ENCODE measurements at places on chromosomes 11 and 22.

GRCh38 chr11:91293119-91293518 lies 931.5 kb upstream of the FAT3 start:
- no peak for DNase-seq

DNA sequence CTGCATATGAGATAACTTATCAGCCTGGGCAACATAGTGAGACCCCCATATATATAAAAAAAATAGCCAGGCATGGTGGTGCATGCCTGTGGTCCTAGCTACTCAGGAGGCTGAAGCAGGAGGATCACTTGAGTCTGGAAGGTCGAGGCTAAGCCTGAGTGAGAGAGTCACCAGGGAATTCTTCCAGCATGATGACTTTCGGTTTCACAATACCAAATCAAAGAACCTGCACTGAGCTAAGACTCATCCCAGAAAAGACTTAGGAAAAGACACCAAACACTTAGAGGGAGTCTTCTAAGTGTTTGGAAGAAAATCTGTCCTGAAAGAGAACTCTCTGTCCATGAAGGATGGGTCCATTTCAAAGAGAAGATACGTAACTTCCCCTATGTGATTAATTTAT lies 12.7 kb downstream of the STK33 start:
- DNase-seq, result no peak

DNA sequence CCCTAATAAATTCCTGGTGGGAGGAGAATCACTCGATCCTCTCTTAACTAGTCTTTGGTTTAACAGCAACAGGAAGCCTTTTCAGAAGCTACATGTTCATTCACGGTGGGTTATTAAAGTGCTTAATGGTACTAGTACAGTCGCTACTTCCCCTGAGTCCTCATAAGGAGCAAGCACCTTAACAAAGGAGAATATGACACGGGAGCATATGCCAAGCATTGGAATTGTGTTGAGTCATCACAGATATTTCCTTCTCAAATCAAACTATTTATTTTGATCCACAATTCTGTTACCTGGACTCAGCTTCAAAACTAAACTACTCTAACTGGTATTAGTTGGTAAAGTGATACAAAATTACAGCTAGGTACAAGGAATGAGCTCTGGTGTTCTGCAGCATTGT lies 177.5 kb upstream of the CTSC start:
- DNase-seq, result no peak

- no peak for DNase-seq
Observed at GRCh38 chr22:39625569-39626537, 55.3 kb downstream of the CACNA1I start.

DNA sequence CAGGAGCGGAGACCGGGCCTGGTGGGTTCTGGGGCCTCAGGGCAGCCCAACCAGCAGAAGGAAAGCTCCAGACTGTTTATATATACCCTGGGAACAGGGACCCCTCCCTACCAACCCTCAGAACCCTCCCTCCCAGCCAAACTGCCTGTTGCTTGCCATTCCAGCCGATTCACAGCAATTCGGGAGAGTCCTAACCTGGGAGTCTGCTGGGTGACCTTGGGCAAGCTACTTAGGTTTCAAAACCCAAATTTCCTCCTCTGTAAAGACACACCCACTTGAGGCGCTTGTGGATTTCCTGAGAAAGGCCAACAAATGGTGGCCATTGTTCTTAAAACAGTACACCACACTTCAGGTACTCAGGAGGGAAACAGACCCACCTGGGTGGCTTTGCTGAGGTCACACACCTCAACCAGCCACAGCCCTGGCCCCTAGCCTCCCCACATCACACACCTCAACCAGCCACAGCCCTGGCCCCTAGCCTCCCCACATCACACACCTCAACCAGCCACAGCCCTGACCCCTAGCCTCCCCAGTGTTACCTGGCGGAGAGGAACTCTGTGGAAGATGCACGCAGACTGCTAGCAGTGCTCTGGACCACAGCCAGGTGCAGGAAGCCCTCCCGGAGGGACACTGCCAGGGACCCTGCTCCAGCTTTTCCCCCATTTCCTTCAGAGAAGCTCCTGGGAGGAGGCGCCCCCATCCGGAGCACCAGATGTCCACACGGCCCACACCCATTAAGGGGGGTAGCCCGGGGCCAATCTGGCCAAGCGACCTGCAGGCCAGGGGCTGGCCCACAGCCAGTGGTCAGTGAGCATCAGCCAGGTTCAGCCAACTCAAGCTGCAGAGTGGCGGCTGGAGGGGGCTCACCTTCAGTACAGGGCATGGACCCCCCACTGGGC lies 6.2 kb downstream of the SHISA8 start:
- peak; percentile 29 for DNase-seq

- DNase-seq, result peak; percentile 98
Observed at GRCh38 chr22:50525104-50525857, at the start of gene SCO2. SCO2 (minus strand) TSS chr22:50525598; CDS start chr22:50524411, 1,187 bp downstream.

GRCh38 chr11:119125821-119126220 lies 4.4 kb downstream of the HINFP start:
- DNase-seq, result no peak

GRCh38 chr11:114398303-114398920 lies 1.9 kb downstream of the C11orf71 start:
- no peak for DNase-seq

- no peak for DNase-seq
Observed at GRCh38 chr11:72534371-72535193, 100.3 kb upstream of the CLPB start.

DNA sequence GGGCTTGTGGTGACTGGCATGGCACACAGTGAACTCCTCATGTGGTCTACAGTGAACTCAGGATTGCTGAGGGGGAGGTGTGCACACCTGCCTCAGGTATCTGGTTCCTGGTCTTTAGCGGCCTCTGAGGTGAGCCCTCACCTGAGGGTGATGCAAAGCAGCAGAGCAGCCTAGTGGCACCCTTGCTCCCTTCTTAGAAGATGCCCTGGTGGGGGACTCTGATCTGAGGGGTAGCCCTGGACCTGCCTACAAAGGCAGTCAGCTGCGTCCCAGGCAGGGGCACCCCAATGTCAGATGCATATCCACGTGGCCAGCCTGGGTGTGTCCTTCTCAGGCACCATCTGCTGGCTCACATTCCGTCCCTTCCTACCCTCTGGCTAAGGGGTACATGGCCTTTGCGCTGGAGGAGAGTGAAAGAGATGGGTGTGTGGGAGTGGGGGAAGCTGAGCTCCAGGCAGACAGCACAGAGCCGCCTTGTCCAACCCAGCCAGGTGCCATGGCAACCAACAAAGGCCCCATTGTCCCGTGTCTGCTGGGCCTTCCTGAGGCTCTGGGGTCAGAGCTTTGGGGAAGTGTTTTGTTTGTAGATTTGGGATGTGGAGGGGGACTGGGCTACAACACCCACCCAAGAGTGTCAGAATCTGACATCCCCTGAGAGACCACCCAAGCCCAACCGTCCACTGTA lies 5.8 kb downstream of the PLEKHB1 start:
- no peak for DNase-seq

DNA sequence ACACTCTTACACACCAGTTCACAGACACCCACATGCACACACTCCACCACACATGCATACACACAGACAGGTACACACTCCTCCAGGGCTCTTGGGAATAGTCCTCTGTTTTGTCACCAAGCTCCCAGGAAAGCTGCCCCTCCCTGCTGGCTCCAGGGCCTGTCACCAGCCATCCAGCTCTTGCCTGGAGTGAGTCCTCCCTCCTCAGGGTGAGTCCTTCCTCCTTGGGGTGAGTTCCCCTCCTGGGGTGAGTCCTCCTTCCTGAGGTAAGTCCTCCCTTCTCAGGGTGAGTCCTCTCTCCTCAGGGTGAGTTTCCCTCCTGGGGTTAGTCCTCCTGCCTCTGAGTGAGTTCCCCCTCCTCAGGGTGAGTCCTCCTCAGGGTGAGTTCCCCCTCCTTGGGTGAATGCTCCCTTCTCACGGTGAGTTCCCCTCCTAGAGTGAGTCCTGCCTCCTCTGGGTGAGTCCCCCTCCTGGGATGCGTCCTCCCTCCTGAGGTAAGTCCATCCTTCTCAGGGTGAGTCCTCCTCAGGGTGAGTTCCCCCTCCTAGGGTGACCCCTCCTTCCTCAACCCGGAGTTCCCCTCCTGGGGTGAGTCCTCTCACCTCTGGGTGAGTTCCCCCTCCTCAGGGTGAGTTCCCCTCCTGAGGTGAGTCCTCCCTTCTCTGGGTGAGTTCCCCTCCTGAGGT lies 100.6 kb upstream of the FGF3 start:
- no peak for DNase-seq

- DNase-seq, result no peak
Observed at GRCh38 chr11:11416502-11416901, 63.5 kb upstream of the CSNK2A3 start.

DNA sequence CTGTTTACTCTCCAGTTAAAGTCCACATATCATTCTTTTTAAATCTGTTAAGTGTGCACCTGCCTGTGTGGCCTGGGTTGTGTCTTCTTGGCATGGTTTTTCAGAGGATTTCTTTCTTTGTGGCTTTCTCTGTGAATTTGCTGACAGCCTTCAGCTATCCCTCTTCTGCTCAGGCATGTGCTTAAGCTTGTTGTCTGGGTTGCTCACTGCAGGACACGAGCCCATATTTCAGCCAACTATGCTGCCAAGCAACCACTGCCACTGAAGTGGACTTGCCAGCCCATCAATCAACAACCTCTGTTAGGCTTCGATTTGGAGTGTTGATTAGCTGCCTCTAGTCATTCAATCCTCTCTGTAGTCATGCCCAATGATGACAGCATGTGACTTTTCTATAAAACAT lies 18.4 kb downstream of the OR51I2 start:
- DNase-seq, result no peak

DNA sequence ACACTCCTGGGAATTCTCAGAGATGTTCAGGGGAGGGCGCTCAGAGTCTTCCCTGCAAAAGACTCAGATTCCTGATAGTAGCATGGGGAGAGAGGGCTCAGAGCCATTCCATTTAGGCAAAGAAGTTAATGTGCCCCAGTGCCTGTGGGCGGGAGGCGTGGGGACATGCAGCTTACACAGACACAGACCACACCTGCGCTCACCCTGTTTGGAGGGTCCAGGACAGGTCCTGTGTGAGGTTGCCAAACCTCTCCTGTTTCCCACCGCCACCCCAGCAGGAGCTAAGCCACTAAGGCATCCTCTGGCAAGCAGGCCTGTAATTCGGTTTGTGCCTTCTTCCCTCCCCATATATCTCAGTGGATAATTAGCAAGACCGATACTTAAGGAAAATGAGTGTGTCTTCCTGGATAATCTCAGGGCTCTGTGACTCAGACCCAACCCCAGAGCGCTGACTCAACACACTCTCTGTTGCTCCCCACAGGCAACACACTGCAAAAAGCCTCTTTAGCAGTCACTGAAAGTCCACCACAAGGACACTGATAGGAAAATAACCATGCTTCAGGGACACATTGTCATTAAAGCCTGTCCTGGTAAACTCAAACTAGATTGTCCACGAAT lies 118.9 kb upstream of the LMO1 start:
- DNase-seq, result no peak

GRCh38 chr11:86673055-86673843 lies 833 bp upstream of the ME3 start:
- no peak for DNase-seq

DNA sequence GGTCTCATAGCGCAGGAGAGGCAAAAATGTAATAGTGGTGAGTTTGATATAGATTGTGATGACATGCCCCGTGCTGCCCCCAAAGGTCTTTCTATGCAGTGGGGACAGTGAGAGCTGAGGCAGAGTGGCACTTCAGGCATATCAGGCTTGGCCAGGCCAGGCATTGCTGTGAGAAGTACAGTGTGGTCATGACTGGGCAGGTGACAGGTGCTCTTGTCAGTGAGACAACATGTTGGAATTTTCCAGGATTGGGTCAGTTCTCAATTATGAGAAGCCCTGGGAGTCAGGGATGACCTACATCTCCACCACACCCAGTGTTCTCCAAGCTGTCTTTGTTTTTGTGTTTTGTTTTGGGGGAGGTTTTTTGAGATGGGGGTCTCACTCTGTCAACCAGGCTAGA lies 3.7 kb downstream of the SNAP29 start:
- no peak for DNase-seq

- peak; percentile 81 for DNase-seq
Observed at GRCh38 chr11:67293090-67293489, 4.0 kb downstream of the ANKRD13D start.

- no peak for DNase-seq
Observed at GRCh38 chr11:112050721-112051120, 23.1 kb downstream of the PIH1D2 start.

- no peak for DNase-seq
Observed at GRCh38 chr11:8026982-8027381, 39.8 kb downstream of the EIF3F start.

DNA sequence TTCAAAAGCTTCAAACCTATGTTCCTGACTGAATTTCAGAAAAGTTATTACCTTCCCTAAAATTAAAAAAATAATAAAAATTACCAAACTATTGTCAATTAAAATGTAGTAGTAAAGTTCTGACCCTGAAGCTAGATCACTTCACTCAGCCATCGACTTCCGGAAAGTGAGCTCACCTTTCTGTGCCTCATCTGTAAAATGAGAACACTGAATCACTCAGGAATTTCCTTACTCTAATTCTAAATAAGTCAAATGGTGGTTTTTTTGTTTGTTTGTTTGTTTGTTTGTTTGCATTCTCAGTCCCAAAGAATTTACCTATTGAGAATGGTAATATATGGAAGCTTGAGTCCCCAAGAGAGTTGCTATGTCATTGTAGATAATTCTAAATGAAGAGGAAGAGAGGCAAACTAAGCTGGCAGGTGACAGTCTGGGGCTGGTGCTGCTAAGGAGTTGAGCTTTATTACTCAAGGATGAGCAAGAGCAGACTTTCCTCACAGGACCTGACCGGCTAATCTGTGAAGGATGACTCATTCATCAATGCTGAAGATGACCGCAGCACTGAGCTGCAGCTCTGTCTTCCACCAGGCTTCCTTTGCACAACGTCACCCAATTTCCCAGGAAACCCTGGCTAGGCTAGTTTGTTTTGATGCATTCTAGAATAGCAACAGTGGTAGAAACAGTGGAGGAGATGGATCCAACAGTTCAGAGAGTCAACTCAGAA lies 248.8 kb downstream of the RAB38 start:
- no peak for DNase-seq

GRCh38 chr11:73140213-73141030 lies 1.7 kb downstream of the FCHSD2 start:
- no peak for DNase-seq

GRCh38 chr11:102924851-102925380 lies 30.6 kb downstream of the MMP13 start:
- no peak for DNase-seq

DNA sequence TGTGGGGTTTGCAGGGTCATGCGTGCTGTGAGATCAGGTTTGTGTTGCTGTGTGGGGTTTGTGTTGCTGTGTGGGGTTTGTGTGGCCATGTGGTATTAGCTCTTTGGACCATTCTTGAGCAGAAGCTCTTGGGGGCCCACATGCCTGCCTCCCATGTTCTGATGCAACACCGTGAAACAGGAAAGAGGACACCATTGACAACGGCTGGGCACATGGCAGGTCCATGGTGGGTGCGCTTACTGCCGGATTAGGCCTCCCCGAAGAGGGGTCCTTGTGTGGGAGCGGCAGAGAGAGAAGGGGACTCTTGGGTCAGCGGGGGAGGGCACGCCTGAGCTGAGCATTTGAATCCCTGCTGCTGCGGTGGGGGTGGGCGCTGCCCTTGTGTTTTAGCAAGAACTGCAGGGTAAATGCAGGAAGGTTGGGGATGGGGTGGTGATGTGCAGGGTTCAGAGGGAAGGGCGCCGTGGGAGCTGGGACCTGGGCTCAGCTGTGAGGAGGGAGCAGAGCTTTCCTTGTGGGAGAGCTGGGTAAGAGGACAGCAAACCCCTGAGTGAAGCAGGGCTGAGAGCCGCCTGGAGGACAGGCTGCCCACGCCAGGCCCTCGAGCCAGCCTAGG lies 361.5 kb downstream of the TBC1D22A start:
- DNase-seq, result no peak

- DNase-seq, result no peak
Observed at GRCh38 chr11:122895563-122895962, 13.0 kb downstream of the JHY start.

All from CD4-positive, alpha-beta T cell treated with Interleukin-15 for 4 hours (primary cell).